ENCODE measurements at places on chromosomes 16 and 17. TPM values are rescaled to one million over a fixed set of nuclear protein-coding genes. Genes with fewer than 3 reads are reported as not detected.
A peak's percentile ranks its signal among the peaks of the same experiment; 100 is the strongest.

DNA sequence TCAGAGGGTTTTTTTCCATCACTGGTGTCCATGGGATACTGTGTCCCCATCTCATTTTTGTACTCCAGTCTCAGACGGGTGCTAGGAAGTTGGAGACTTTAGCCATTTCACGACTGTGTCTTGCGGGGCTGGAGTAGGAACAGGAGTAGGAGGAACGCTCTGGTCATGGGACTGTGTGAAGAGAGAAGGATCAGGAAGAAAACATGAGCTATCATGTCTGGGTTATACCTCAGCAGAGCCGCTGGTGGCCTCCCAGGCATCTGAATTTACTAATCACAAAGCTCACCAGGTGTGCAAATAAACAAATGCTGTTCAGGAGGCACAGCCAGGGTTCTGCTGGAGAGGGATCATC is 225.4 kb downstream of the SEC14L1 start:
- no peak for DNase-seq

- no peak for DNase-seq
Observed at GRCh38 chr16:30557707-30557956, 542 bp downstream of the ZNF764 start.

The SNAI3 gene
- 2.3 TPM for total RNA-seq

GRCh38 chr17:81419319-81419885 is 24.1 kb downstream of the BAHCC1 start:
- DNase-seq, result no peak

The HSD17B2 gene
- total RNA-seq, result not detected

DNA sequence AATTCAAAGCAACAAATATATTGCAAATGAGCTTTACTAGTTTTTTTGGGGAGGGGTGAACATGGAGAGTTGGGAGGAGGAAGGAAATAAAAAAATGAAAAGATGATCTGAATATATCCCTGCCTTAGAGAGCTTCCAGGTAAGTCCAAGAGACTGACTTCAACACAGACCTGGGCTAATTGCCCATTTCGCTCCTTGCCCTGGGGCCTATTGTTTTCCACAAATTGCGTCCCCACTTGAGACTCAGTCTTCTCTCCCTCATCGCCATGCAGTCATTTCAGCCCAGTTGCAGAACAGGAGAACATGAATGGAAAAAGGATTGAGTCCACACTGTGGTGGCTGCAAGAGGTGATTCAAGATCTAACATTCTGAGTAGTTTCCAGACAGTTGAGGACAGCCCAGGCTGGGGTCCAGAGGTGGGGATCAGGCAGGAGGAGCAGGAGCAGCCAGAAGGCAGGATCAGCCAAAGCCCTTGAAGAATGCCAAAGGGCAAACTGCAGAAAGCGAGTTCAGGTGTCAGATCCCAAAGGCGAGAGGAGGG is 21.6 kb upstream of the TOB1 start:
- DNase-seq, result no peak

GRCh38 chr16:49499869-49500610 is 126.4 kb downstream of the C16orf78 start:
- no peak for DNase-seq

The SBK1 gene
- 1.3 TPM for total RNA-seq

- DNase-seq, result no peak
Observed at GRCh38 chr16:54482892-54483574, 196.4 kb upstream of the IRX3 start.

DNA sequence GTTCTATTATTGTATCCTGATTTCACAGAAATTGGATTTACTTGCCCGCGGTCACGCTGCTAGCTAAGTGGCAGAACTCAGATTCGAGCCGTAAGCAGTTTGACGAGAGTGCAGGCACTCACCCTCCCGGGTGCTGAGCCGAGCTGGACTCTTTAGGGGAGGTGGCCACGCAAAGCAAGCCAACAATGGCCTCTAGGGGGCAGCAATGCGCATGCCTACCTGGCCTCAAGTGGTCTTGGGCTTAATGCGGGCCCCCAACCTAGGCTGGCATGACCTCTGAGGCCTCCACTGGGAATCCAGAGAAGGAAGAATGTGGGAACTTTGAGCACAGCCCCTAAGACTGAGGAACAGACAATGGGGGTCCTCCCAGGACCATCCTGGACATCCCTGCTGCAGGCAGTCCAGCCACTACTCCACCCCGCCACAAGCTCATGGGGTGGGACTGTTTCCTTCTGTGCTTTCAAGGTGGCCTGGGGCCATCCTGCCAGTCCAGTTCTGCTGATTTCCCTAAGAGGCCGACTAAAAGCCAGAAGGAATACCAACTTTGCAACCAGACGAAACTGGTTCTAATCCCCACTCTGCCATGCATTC is 276.5 kb downstream of the XYLT1 start:
- peak; percentile 24 for DNase-seq

- DNase-seq, result no peak
Observed at GRCh38 chr17:5630434-5630833, 46.1 kb upstream of the NLRP1 start.

- peak; percentile 77 for DNase-seq
Observed at GRCh38 chr16:67155295-67156142, 4.2 kb downstream of the TRADD start.

DNA sequence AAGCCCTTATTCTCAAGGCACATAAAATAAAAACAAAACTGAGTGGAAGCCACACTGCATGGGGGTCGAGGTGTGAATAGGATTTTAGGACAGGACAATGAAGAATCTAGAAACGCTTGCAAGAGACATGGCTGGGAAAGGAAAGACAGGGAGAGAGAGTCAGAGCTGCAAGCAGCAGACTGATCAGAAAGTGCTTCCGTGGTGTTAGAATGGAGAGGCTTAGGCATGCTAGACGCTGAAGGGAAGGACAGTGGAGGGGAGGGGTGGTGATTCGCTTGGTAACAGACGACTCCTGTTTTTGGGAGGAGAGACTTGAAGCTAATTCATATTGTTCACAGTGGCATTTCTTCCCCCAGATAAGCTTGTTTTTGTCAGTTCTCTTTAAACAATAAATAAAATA is 173.5 kb downstream of the AIPL1 start:
- no peak for DNase-seq

- DNase-seq, result no peak
Observed at GRCh38 chr17:5874486-5874885, 195.7 kb upstream of the WSCD1 start.

GRCh38 chr17:76820039-76820438 is 48.2 kb upstream of the MGAT5B start:
- no peak for DNase-seq

- DNase-seq, result no peak
Observed at GRCh38 chr17:80999536-81000333, 8.1 kb downstream of the CHMP6 start.

- DNase-seq, result no peak
Observed at GRCh38 chr17:55660178-55660886, 62.3 kb downstream of the TMEM100 start.

DNA sequence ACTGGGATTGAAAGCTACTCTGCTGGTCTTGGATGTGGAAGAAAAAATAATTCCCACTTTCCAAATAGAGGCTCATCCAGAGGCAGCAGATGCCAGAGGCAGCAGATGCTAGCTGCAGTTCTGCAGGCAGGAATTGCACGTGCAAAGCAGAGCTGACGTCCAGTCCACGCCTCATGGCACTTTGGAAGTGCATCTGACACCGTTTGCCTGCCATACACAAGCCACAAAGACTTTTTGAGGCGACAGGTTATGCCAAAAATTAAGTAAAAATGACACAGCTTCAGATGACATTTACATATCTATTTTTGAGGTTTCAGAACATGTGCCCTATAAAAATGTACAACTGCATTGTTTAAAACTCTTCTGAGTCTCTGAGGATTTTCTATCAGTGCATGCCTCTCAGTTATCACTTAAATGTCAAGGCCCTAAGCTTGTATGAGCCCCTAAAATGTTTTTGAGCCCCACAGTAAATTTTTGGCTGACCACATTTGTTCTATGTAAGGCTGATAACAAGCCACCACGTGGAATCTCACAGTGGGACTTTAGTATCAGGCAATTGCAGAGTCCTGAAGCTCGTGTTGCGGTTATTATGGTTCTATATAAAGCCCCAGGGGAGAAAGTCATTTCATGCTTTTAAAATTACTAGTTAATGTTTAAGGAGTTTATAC is 239.2 kb downstream of the PRKCA start:
- DNase-seq, result no peak

GRCh38 chr17:12067485-12067884 is 46.8 kb downstream of the MAP2K4 start:
- no peak for DNase-seq

GRCh38 chr17:54933921-54934320 is 33.3 kb downstream of the TOM1L1 start:
- DNase-seq, result no peak

GRCh38 chr17:15236281-15237105 is 28.6 kb downstream of the PMP22 start:
- DNase-seq, result no peak

GRCh38 chr17:55229276-55229675 is 35.5 kb upstream of the HLF start:
- DNase-seq, result no peak

GRCh38 chr16:78552716-78553115 is 453.3 kb downstream of the WWOX start:
- no peak for DNase-seq

The ORAI3 gene
- 14.2 TPM for total RNA-seq

DNA sequence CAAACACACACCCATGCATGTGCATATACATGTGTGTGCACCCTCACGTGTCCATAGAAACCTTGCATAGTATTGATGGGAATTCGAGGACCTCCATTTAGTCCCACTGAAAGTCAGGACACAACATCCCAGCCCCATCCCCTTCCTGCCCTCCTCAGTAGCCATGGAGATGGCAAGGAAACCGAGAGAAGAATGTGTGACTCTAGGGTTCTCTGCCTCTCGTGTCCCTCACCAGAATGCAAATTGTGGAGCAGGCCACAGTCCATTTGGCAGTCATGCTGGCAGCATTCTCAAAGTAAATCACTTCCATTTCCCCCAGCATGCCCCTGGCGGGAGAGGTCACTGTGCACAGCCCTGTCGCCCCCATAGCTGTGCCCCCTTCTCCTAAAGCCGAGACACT is 141.1 kb downstream of the MSI2 start:
- no peak for DNase-seq

DNA sequence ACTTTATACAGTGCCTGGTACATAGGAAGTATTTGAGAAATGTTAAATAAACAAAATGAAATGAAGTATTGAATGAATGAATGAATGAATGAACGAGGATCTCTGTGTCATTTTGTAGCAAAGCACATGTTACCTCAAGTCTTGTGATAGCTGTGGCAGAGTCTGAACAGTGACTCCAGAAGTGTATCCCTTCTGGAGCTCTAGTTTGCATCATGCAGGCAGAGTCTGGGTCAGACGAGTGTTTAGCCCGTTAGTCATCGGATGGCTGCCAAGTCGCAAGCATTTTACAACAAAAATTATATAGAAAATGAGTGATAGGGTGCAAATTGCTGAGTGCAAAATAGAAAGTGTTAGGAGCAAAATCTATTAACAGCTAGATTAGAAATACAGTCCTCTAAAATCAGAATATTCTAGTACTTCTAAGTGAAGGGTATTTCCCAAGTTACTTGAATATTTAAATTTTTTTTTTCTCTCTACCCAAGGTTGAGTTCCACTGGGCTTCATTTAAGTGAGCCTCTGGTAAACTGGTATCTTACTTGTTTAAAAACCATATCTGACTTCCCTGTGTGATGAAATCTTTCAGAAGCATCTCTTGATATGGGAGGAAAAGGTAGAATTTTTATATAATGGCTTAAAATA is 113.3 kb downstream of the FTO start:
- no peak for DNase-seq

The KRTAP3-1 gene
- not detected for total RNA-seq

DNA sequence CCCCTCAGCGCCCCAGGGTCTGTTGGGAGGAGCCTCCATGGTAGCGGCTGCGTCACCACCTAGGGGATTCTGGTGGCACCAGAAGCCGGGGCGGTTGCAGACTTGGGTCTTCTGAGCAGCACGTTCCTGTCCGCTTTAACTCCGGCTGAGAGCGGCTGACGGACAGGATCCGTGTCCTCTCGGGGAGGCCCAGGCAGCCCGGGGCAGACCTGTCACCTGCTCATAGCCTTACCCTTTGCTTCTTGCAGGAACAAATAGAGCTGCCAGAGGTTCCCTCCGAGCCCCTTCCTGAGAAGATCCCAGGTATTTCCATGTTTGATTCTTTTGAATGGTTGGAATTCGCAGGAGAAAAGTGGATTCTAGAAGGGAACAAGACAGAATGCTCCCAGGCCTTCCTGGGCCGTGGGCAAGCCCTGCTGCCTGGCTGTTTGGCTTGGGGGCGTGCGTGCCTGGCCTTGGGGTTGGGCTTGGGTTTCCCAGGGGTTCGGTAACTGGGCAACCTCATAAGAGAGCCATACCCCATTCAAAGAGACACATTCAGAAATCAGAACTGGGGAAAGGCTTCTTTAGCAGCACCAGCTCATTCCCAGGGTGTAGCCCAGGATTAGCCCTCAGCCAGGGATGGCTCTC is 6.6 kb downstream of the CHMP6 start:
- no peak for DNase-seq

DNA sequence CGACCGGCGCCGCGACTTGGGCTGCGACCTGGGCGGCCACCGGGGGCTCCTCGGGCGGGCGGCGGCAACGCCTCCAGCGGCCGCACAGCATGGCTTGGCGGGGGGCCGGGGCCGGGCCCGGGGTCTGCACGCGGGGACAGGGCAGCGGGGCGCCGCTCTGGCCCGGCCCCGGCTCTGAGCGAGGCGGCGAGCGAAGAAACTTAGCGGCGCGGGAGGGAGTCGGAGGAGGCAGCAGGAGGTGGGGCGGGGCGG is at the start of gene PLCD3:
TSS of gene PLCD3 (minus strand) at position 196 of the 252 bp plus-strand sequence. CDS start at position 91, 105 bp downstream.
- DNase-seq, result no peak

The PERCC1 gene
- not detected for total RNA-seq

The SALL1 gene
- total RNA-seq, result not detected

- peak; percentile 65 for DNase-seq
Observed at GRCh38 chr17:49575679-49576087, at the start of gene NXPH3. NXPH3 (plus strand) TSS chr17:49575871; CDS start chr17:49576220, 349 bp downstream.

- DNase-seq, result no peak
Observed at GRCh38 chr17:63381101-63381729, 64.9 kb downstream of the CYB561 start.

GRCh38 chr16:14181371-14182050 is 110.4 kb downstream of the MRTFB start:
- DNase-seq, result no peak

DNA sequence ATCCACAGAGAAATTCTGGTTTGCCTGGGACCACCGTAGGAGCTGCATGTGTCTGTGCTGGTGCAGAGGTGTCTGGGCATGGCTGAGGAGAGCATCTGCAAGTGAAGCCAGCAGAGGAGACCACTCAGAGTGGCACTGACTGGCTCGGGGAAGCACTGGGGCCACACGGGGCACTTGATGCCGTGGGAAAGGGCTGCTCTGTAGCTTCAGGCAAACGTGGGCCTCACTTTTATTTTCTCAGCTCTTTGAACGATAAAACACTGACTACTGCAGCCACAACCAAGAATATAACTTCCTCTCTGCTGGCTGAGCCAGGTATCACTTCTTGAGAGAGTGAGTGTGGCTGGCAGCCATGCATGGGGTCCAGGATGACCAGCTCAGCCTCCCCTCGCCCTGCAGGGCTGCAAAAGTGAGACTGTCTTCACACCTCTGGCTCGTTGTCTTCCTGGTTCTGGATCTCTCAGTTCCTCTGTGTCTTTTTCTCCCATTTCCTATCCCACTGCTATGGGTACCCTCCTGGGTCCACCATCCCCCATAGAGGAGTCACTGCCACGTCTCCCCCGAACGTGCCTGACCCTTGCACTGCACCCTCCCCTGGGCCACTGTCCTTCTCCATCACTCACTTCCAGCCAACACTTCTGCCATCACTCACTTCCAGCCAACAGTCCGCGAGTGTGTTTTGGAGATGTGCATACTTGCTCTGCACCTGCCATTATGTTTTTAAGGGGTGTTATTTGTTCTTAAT is 201.4 kb upstream of the CHMP6 start:
- peak; percentile 31 for DNase-seq

Data from activated T-helper 2 cell treated with anti-CD3 and anti-CD28 coated beads, Interferon-gamma antibody, Interleukin-2, Interleukin-4, amounts not matched to agents 10 μg/mL and 5 μg/mL and 100 μg/mL, durations not matched to agents 14 hours and 24 hours and 36 hours (primary cell).